Suppressor macrophage (primary cell): ENCODE measurements at places on chromosomes 6 and 20.

DNA sequence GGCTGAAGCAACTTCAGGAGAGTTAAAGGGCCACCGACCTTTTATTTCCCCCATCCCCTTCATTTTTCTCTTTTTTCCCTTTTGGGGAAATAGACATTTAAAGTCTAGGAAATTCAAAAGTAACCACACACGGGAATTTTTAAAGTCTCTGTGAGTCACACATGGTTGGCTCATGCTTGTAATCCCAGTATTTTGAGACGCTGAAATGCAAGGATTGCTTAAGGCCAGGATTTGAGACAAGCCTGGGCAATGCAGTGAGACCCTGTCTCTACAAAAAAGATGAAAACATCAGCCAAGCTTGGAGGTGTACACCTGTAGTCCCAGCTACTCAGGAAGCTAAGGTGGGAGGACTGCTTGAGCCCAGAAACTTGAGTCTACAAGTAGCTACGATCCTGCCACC lies 34.2 kb downstream of the KATNA1 start:
- DNase-seq: no peak

GRCh38 chr6:161336479-161336878 lies 62.6 kb upstream of the AGPAT4 start:
- DNase-seq: no peak

DNA sequence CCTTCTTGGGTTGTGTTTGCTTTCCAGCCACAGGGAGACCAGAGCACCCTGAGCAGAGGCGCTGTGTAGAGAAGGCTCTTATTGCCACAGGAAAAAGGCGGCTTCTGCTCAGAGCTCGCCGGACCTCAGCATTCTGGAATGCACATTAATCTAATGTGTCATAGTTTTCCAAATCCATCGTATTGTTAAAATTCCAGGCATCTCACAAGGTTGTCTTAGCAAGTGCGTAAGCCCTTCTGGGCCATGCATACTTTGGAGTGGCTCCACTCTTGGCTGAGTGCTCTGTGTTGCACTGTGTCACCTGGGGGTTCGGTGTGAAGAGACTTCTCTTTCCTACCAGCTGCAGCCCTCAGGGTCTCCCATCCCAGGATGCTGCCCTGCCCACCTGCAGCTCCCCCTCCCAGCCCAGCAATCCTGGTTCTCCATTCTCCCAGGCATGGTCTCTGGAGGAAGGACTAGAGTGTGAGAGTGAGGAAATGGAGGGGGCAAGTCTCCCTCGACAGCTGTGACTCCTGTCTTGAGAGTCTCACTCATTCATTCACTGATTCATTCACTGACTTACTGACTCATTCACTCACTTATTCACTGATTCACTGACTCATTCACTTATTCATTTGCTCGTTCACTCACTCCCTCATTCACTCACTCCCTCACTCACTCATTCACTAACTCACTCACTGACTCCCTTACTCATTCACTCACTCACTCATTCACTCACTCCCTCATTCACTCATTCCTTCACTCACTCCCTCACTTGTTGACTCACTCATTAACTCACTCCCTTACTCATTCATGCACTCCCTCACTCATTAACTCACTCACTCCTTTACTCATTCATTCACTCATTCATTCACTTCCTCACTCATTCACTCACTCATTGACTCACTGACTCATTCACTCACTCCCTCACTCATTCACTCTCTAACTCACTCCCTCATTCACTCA lies 83.7 kb upstream of the MPC1 start:
- no peak for DNase-seq

DNA sequence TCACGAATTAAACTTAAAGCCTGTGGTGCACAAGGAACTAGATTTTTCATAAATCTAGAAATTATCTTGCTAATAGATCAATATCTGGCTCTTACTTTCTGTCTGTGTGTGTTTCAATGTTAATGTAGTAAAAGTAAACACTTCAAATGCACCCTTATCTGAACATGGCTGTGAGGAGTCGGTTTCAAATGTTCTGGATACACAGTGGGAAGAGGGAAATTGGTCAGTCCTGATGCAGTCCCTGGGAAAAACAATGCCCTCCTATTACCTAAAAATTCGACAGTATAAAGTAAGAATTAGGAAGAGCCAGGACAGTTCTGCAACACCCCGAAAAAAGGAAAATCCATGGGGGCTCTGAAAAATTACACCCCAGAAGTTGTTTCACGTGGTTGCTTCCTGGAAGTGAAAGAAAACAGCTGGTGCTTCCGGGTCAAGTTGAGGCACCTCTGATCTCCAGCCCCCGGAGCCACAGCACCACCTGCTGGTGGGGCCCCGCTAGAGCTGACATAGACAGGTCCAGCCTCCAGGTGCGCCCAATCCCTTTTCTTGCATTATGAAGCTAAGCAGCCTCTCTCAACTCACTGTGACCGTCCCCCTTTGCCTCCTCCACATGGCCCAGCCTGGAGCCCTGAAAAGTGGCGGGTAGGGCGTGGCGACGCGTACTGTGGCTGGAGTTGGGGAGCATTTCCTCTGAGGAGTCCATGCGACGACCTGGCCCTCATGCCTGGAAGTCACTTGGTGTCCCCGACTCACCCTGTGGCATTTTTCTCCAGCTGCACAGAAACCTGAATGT lies 8.3 kb downstream of the SEMG2 start:
- peak; percentile 47 for DNase-seq

DNA sequence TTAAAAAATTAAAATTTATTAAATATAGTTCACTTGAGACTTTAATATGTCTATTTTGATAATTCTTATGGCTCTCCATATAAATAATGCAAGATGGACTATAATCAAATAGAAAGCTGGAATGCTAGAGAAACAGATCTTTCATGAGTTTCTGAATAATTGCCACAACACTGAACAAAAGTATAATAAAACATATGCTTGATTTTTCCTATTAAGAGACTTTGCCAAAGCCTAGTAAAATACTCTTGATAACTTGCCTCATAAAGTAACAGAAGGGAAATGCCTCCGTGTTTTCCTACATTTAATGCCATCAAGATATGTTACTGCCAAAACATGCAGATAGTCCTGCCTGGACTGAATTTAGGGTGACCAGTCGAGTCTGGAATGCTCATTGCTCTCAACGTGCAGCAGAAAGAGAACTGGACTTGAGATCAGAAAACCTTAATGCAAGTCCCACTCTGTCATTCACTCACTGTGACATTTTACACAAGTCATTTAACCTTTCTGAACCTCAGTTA lies 153.2 kb downstream of the AIG1 start:
- no peak for DNase-seq

GRCh38 chr6:69866351-69866769 lies at the start of gene COL19A1:
Gene COL19A1 (plus strand): TSS chr6:69866556. CDS start chr6:69879568, 13,012 bp downstream.
- DNase-seq: no peak

- no peak for DNase-seq
These were observed 108.9 kb upstream of the STXBP5 start for GRCh38 chr6:147095316-147095715.

DNA sequence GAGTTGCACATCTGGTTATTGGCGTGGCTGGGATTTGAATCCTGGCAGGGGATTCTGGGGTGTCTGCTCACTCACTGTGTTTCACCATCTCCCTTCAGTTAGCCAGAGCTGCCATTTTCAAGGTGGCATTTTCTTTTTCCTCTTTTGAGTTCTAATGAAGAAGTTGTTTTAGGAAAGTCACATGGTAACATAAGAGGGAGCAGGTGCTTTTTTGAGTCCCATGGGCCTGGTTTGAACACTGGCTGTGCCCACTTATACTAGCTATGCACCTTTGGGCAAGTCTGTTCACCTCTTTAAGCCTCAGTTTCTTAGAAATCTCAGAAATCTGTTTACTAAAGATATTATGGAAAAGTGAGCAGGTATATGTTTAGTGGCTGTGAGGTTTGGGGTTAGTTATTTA lies 39.6 kb downstream of the ANKS1A start:
- no peak for DNase-seq

DNA sequence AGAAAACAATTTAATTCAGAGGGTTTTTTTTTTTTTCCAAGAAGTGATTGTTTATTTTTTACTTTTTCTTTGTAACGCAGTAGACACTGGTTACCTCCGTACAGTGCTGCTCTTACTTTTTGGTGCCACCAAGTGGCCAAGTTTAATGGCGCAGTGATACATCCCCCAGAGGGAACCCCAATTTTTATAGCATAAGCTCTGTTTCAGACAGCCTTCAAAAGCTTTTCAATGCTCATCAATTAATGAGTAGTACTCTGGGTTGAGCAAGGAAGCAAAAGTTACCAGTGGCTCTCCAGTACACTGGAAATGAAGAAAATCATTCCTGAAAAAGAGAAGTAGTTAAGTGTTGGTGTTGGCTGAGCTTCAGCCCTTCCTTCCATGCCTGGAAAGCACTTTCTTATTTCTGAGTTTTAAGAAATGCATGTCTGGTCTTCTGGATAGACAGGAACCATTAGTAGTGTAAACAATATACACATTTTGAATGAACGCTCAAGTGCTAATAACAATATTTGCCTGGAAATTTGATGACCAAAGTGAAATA lies 129.1 kb upstream of the SMLR1 start:
- peak; percentile 34 for DNase-seq

GRCh38 chr6:139657119-139657518 lies 282.7 kb upstream of the CITED2 start:
- DNase-seq: no peak
